Breast epithelium (tissue), 4 donors: ENCODE measurements at places on chromosomes 2 and 18. TPM values are rescaled to one million over a fixed set of nuclear protein-coding genes. Genes with fewer than 3 reads are reported as not detected.

The PMAIP1 gene
- 5.3 TPM for total RNA-seq

The ENOSF1 gene
- 90.1 TPM for total RNA-seq

GRCh38 chr2:206739271-206739670 lies 21.1 kb upstream of the DYTN start:
- H3K27ac ChIP-seq: no peak overlapping the region
- DNase-seq: no peak
- H3K27me3 ChIP-seq: no peaks in the 10 kb centered on the region
- H3K4me3 ChIP-seq: no peak overlapping the region
- no peaks in the 10 kb centered on the region for H3K36me3 ChIP-seq

DNA sequence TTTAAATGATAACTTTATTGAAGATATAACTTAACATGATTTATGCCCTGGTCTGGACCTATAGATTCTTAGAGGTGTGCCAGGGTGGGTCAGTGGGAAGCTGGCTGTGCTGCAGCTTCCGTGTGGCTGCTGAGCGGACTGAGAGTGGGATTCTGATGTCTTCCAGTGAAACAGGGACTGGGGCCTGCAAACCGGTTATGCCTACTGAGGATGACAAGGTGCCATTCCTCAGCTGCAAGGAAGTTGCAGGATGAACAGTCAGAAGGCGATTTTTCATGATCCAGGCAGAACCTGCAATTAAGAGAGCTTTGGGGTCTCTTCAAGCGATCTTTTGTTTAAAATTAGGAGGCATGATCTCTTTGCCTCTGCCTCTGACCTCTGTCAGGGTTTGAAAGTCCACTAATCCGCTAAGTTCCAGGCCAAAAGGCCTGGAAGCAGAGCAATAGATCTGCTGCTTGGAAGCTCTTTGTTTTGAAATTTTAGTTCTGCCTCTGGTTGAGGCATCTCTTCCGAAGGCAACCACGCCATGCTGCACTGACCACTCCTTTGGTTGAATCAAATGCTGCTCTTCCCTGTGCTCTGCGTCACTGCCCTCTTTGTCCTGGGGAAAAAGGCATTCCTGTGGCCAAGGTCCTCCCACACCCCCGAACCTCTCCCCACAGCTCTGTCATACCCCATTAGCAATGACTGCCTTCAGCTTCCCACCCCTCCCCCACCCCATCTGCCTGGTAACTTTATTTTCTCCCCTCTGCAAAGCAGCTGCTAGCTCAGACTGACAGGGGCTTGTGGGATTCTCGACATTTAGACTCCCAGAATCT lies 2.0 kb downstream of the TMEM169 start:
- H3K4me3 ChIP-seq: no peak overlapping the region
- no peak overlapping the region for H3K27ac ChIP-seq
- no peaks in the 10 kb centered on the region for H3K4me1 ChIP-seq
- no peaks in the 10 kb centered on the region for H3K36me3 ChIP-seq
- DNase-seq: no peak

DNA sequence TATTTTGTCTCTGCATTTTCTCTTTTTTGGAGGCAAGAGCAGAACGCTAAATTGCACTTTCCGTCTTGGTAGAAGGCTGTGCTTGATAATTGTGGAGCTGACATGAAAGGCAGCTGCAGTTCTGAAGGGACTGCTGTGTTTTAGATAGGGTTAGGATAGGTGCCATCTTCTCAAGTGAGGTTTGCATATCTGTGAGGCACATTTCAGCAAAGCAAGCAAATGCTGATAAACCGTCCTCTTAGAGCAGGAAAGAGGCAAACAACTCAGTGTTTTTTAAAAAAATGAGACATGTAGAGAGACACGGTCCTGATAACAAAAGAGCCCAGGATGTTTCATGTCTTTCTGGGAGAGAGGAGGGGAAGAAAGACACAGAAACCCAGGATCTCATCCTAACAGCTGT lies 217.7 kb downstream of the SOCS6 start:
- no peak overlapping the region for H3K27ac ChIP-seq
- no peak for DNase-seq
- no peaks in the 10 kb centered on the region for H3K36me3 ChIP-seq
- no peaks in the 10 kb centered on the region for H3K27me3 ChIP-seq
